NCI-H446 treated with DMSO at 0.1 percent for 48 hours (cell line): ENCODE measurements at places on chromosomes 6 and 20.

- DNase-seq, result peak; percentile 20
These were observed 4.0 kb downstream of the VARS1 start for GRCh38 chr6:31791324-31792089.

DNA sequence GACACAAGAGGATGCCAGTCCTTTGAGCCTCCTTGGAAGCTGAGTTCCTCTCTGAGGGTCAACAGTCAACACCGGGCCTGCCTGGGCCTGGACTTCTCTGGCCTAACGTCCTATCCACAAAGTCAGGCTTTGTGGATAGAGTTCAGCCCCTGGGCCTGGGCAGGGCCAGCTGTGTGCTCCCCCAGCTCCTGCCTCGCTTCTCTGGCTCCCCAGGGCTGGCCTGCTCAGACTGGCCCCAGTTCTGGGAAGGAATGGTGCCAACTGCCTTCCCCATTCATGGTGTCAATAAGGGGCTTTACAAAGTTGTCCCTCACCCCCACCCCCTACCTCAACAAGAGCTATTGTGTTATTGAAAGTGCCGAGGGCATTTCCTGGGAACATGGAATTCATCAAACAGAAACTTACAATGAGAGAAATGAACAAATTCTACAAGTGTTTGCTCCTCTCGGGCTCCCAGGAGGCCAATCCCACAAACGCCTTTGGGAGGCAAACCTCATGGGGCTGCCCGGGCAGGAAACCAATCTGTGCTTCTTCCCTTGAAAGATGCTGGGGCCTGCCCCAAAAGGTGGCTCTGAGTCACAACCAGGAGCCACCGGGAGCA is 26.5 kb upstream of the PPP1R14C start:
- DNase-seq, result no peak

DNA sequence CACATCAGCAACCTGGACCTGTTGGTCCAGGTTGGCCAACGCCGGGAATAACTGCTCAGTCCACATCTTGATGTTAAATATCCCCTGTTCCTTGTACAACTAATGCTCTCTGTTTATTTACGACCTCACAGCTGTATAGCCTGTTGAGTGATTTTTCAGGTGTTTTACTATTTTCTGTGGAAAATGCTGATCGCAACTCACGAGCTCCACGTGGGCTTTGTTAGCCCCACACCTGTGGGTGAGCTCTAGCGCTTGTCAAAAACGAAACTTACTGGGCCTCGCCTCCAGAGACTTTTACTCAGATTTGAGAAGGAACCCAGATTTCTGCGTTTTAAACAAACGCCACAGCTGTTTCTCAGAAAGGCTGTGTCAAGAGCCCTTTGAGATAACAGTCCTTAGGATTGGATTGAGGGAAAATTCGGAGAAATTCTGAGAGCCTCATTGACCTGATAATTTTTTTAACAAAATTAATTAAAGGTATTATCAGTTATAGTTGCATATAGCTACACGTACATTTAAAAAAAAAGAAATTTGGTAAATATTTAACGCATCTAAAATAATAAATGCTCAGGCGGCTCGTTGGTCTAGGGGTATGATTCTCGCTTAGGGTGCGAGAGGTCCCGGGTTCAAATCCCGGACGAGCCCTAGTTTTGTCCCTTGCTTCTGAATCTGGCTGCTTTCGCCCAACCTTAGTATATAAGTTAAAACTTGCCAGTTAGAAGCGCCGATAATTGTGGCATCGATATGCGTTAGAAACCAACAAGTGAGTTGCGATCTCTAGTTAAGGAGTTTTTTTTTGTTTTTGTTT is 16.7 kb downstream of the HMGN4 start:
- peak; percentile 29 for DNase-seq

DNA sequence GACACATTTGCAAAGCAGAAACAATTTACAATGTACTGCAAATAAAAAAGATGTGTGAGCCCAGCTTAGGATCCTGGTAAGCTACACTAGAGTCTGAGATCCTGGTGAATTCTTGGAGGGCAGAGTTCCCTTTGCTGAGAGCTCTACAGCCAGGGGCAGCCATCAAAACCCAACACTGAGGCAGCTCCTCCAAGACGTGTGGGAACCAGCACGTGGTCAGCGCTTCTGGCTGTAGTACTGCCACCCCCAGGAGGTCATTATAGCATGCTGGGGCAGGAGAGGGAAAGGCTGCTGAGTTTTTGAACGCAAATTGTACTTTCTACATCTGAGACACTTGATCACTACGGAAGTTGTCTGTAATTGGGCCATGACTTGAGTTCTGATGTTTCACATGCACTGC is 131.5 kb downstream of the INSM1 start:
- no peak for DNase-seq

DNA sequence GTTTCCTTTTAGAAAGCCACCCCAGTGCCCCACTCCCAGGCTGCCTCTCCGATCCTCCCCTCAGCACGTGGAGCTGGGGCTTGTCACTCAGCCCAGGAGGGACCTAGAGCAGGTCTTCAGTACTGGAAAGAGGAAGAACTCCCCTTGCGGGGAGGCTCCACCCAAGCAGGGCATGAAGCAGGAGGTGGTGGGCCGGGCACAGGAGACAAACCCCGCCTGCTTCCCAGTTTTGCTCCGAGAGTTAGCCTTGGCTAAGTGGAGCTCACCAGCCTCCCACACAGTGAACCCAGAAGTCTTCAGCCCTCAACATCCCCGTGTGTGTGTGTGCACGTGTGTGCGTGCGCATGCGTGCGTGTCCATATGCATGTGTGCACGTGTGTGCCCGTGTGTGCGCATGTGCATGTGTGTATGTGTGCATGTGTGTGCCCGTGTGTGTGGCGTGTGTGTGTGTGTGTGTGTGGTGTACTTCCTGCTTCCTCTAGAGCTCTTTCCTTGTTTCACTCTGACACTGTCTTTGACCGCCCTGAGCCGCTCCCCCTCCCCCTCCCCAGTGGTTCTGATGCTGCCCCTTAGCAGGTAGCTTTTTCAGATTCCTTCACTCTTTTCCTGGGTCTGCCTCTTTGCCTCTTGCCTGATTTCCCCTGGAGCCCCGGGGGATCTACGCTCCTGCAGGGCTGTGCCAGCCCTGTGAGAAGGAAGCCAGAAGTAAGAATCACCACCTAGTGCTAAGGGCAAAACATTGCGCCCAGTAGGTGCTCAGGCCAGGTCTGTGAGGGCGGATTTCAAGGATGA is 239.8 kb downstream of the CDC5L start:
- DNase-seq, result no peak

GRCh38 chr6:151060096-151060765 is 179.5 kb upstream of the AKAP12 start:
- no peak for DNase-seq

DNA sequence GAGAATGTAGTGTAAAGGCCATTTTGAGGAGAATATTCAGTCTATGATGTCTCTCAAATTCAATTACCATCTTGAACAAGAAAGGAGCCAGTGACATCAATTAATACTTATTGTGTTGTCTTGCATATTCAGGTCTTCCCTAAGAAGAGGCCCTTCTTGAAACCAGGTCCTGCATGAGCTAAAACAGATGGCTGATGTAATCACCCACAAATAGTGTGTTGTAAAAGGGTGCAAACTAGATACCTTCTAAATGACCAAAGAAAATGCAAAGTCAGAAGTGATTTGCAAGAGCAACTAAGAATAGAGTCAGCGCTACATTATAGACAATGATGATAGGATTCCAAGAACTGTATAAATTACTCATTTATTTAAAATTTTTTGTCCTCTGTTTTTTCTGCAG is 97.0 kb downstream of the BTBD3 start:
- DNase-seq, result no peak

GRCh38 chr6:119061215-119061614 is 17.2 kb downstream of the FAM184A start:
- no peak for DNase-seq

GRCh38 chr6:72813807-72814596 is 192.1 kb downstream of the KCNQ5 start:
- DNase-seq, result no peak

DNA sequence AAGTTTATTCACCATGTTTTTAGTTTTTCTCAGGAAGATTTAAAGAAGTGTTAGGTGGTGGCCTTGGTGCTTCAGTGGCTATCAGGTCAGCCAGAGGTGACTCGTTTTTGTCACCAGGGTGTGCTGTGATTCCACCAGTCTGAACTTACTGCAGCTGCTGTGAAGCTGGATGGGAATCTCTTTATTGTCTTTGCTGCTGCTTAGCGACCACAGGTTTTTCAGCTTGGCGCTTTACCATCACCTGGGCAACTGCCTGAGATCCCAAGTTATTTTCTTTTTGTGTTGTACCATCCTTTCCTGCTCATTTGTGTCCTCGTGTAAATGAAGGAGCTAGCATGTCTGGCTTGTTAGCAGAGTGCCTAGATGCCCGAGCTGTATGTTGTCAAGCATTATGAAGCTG is 146.9 kb downstream of the MACROD2 start:
- DNase-seq, result peak; percentile 34

DNA sequence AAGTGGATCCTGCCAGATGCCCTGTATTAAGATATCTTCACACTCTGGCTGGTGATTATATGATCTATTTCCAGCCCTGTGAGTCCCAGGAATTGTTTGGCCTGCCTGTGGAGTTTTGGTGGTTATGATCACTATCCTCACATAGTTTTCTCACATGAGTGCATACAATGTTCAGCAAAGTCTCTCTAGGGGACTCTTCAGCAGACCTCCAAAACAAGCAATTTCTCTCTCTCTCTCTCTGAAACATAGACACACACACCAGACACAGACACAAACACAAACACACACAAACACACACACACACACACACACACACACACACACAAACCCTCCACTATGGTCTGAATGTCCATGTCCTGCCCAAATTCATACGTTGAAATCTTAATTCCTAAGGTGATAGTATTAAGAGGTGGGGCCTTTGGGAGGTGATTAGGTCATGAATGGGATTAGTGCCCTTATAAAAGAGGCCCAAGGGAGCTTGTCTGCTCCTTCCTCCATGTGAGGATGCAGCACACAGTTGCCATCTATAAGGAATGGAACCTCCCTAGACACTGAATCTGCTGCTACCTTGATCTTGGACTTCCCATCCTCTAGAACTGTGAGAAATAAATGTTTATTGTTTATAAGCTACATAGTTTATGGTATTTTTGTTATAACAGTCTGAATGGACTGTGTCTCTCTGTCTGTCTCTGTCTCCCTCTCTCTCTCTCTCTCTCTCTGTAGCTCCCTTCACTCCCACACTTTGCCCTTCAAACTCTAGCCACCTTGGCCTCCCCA is 22.0 kb upstream of the SYNJ2 start:
- DNase-seq, result no peak

DNA sequence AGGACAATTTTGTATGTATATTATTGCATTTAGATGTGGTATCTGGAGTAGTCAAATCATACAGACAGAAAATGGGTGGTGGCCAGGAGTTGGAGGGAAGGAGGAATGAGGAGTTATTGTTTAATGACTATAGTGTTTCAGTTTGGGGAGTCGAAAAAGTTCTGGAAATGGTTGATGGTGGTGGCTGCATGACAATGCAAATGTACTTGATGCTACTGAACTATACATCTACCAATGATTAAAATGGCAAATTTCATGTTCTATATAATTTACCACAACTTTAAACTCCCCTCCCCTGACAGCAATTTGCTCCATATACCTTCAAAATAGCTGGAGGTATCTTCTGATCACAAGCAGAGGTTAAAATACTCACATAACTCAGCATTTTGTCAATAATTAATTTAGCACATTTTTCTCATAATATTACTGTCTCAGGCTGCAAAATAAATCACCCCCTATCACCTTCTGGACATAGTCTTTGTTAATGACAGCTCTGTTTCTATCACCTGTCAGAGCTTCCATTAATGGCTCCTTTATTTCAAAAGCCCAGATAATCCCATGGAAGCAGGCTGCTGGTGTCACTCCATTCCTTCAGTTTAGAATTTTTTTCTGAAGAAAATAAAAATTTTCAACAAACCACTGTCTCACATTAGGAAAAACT is 25.7 kb upstream of the RHAG start:
- no peak for DNase-seq

GRCh38 chr20:48819821-48820648 is 7.8 kb downstream of the PREX1 start:
- no peak for DNase-seq

DNA sequence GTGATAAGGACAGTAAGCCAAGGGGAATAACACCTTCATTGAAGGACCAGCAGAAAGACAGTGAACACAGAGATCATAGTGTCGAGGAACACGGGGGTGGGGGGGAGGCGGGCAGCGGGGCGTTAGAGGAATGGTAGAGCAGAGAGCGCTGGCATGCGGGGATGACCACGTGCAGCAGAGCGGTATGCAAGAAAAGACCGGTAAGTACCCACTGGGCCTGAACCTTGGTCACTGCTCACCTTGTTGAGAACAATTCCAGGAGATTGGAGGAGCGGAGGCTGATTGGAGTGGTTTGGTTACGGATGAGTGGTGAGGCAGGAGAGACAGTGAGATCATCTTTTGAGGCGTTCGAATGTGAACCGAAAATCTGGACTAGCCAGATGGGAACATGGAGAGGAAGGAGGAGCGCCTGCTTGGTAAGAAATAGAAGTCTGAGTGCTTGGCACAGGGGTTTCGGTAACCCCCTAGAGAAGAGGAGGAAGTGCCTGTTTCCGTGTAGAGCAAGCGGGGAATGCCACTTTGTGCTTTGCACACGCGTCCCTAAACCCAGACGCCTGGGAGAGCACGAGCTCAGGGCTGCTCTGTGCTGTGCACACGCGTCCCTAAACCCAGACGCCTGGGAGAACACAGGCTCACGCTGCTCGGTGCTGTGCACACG is 70.0 kb downstream of the FAM120B start:
- DNase-seq, result no peak
